ENCODE measurements at places on chromosomes 3 and 15. TPM values are rescaled to one million over a fixed set of nuclear protein-coding genes. Genes with fewer than 3 reads are reported as not detected.

The UBAP1L gene
- 1.7 TPM for total RNA-seq

The PCLAF gene
- total RNA-seq = 97.8 TPM

The ROBO2 gene
- 1.3 TPM for total RNA-seq

The LDHAL6B gene
- total RNA-seq = not detected

The FEZF2 gene
- total RNA-seq = not detected

The NCEH1 gene
- 73.0 TPM for total RNA-seq

DNA sequence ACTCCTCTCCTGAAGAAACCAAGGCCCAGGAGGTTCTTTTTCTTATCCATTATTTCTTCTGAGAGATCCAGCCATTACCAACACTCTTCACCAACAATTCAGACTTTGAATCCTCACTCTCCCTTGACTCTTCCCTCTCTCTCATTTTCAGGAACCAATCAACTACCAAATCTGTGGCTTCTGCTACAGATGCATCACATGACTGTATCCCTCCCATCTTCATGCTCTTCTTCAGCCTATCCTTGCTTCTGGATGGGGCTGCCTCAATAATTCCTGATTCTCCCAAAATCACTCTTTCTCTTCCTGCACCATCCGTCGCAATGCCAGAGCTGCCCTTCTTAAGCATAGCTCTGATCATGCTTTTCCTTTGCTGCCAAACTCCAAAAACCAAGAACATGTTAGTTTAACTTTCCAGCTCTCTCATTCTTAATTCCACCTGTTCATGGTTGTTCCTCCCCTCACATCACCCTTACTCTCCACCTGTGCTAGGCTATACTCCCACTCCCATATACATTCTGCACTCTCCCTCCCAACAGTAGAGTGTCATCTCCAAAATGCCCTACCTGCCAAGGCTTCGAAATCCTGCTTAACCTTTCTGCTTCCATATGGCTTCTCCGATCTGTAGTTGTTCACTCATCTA lies 13.5 kb downstream of the PLD1 start:
- H3K4me3 ChIP-seq = no peak overlapping the region
- H3K27ac ChIP-seq = peak overlapping the region; percentile 17
- H3K27me3 ChIP-seq = no peaks in the 10 kb centered on the region

- no peaks in the 10 kb centered on the region for H3K27me3 ChIP-seq
- no peak overlapping the region for H3K4me3 ChIP-seq
These were observed 122.9 kb upstream of the LIPC start for GRCh38 chr15:58308742-58309355.

GRCh38 chr3:82978368-82978767 lies 1216.9 kb upstream of the GBE1 start:
- H3K4me1 ChIP-seq = no peaks in the 10 kb centered on the region
- no peak overlapping the region for H3K27ac ChIP-seq
- no peaks in the 10 kb centered on the region for H3K27me3 ChIP-seq
- H3K4me3 ChIP-seq = no peak overlapping the region

- no peaks in the 10 kb centered on the region for H3K36me3 ChIP-seq
- H3K4me3 ChIP-seq = no peak overlapping the region
- peak; percentile 30 for DNase-seq
- peaks cover 2% of the 10 kb centered on the region for H3K4me1 ChIP-seq
- no peaks in the 10 kb centered on the region for H3K27me3 ChIP-seq
- no peak overlapping the region for H3K27ac ChIP-seq
These were observed 31.0 kb downstream of the POC1A start for GRCh38 chr3:52123106-52123725.

- no peaks in the 10 kb centered on the region for H3K36me3 ChIP-seq
- H3K4me1 ChIP-seq = no peaks in the 10 kb centered on the region
- no peak overlapping the region for H3K27ac ChIP-seq
These were observed 483.2 kb upstream of the SGO1 start for GRCh38 chr3:20669184-20669583.

- no peaks in the 10 kb centered on the region for H3K36me3 ChIP-seq
- no peak overlapping the region for H3K27ac ChIP-seq
- no peak overlapping the region for H3K4me3 ChIP-seq
These were observed 87.0 kb upstream of the ST8SIA2 start for GRCh38 chr15:92306663-92307062.

GRCh38 chr3:80553211-80553610 lies 785.4 kb upstream of the ROBO1 start:
- no peak overlapping the region for H3K4me3 ChIP-seq
- H3K4me1 ChIP-seq = no peaks in the 10 kb centered on the region
- no peak for DNase-seq

DNA sequence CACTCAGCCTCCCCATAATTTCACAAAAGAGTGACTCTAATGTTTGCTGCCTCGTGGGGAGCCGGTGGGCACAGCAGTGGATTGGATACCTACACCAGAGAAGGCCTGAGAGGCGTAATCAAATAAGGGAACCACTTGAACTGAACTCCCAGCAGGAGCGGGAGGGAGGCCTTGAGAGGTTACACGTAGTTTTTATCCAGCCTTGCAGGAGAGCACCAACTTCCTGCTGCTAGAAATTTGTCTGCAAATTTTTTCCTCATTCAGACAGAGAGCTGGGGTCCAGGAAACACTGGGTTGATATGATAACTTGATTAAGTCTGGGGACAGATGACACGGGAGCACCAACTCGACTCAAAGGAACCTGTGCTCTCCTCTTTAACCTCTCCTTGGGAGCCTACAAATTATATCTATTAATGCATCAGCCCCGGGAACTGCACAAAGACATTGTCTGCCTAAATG lies 69.8 kb downstream of the HES1 start:
- H3K27me3 ChIP-seq = peaks cover 13% of the 10 kb centered on the region
- H3K4me3 ChIP-seq = no peak overlapping the region

DNA sequence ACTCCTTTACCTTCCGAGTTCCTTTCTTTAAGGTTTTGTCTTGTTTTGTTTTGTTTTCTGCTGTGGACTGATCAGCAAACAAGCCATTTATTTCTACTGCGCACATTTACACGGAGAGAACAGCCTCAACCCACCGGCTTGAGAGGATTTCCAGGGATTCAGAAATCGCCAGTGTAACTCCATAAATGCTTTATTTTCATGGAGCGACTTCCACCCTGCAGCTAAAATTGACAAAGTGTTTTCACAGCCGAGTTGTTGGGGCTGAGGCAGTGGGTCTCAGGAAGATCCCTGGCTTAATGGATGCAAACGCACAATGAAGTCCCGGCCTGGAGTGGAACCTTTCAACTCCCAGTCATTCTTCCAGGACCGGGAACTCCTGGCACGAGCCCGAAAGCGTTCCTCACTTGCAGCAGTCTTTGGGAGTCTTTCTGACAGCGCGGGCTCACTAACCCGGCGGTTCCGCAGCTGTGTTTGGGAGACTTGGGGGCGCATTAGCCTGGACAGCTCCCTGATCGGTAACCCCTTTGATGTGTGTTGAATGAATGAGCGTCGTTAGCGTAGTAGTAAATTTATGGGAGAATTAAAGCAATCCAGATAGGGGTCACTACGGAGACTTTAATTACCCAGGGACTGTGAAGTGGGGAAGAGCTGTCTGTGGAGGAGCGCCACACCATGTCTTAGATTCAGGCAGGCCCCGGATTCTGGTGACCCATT lies 785 bp upstream of the MYRIP start:
- no peaks in the 10 kb centered on the region for H3K4me1 ChIP-seq
- no peaks in the 10 kb centered on the region for H3K27me3 ChIP-seq
- peak overlapping the region; percentile 50 for H3K4me3 ChIP-seq
- no peak overlapping the region for H3K27ac ChIP-seq
- no peaks in the 10 kb centered on the region for H3K36me3 ChIP-seq
- DNase-seq = no peak

DNA sequence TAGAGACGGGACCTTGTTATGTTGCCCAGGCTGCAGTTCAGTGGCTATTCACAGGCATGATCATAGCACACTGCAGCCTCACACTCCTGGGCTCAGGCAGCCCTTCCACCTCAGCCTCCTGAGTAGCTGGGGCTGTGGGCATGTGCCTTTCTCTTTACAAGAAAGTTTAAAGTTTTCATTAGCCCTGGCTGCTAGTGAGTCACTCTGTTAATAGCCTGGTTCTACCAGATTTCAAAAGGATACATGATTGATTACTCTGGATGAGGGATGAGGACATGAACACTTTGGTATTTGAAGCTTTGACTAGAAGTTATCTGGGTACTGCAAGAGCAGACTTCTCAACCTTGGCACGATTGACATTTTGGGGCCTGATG lies 95.1 kb downstream of the DHX36 start:
- H3K36me3 ChIP-seq = no peaks in the 10 kb centered on the region
- no peaks in the 10 kb centered on the region for H3K4me1 ChIP-seq
- H3K4me3 ChIP-seq = no peak overlapping the region

GRCh38 chr3:12653747-12654146 lies 10.2 kb downstream of the RAF1 start:
- no peak for DNase-seq
- no peaks in the 10 kb centered on the region for H3K36me3 ChIP-seq
- no peak overlapping the region for H3K27ac ChIP-seq
- H3K27me3 ChIP-seq = no peaks in the 10 kb centered on the region

DNA sequence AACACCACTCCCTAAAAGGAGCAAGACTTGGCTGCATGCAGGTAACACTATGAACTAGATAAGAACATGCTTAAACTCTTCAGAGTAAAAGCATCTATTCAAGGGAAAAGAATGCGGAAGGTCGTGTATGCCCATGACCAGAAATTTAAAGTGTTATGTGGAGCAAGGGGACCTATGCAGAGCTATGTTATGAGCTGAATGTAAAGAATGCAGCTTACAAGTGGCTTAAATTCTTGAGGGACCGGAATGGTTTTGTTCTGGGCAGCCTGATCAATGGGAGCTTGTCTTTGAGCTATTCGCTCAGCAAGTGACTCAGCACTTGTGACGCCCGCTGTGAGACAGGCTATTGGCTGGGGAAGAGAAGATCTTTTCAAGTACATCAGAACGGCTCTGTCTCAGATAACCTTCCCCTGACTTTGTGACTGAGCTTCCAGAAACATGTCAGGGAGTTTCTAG lies 367.5 kb upstream of the THBS1 start:
- no peak overlapping the region for H3K4me3 ChIP-seq
- no peak for DNase-seq
- no peaks in the 10 kb centered on the region for H3K36me3 ChIP-seq
- no peaks in the 10 kb centered on the region for H3K4me1 ChIP-seq
- H3K27me3 ChIP-seq = no peaks in the 10 kb centered on the region

GRCh38 chr15:80153900-80154299 lies 1.1 kb downstream of the FAH start:
- DNase-seq = no peak
- H3K4me3 ChIP-seq = peak overlapping the region; percentile 85
- H3K36me3 ChIP-seq = no peaks in the 10 kb centered on the region
- peak overlapping the region; percentile 83 for H3K27ac ChIP-seq
- peaks cover 22% of the 10 kb centered on the region for H3K4me1 ChIP-seq

DNA sequence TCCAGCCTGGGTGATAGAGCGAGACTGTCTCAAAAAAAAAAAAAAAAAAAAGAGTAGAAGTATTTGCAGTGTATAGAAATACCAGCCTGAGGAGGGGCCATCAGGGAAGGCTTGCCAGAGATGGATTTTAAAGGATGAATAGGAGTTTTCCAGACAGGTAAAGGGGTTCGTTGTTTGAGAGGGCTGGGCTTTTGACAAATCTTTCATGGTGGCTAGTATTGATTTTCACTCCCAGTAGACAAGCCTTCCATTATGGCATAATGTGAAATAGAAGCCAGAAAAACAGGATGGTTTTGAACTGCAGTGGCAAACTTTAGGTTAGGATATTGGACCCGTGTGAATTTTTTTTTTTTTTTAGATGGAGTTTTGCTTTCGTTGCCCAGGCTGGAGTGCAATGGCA lies 3.6 kb downstream of the PTPN23 start:
- H3K27ac ChIP-seq = no peak overlapping the region
- H3K4me1 ChIP-seq = peaks cover 6% of the 10 kb centered on the region
- DNase-seq = no peak
- H3K36me3 ChIP-seq = no peaks in the 10 kb centered on the region
- H3K27me3 ChIP-seq = no peaks in the 10 kb centered on the region
- H3K4me3 ChIP-seq = no peak overlapping the region

- H3K36me3 ChIP-seq = peaks cover 17% of the 10 kb centered on the region
- H3K27me3 ChIP-seq = no peaks in the 10 kb centered on the region
- no peak overlapping the region for H3K4me3 ChIP-seq
These were observed 73.8 kb downstream of the FLNB start for GRCh38 chr3:58082047-58082446.

DNA sequence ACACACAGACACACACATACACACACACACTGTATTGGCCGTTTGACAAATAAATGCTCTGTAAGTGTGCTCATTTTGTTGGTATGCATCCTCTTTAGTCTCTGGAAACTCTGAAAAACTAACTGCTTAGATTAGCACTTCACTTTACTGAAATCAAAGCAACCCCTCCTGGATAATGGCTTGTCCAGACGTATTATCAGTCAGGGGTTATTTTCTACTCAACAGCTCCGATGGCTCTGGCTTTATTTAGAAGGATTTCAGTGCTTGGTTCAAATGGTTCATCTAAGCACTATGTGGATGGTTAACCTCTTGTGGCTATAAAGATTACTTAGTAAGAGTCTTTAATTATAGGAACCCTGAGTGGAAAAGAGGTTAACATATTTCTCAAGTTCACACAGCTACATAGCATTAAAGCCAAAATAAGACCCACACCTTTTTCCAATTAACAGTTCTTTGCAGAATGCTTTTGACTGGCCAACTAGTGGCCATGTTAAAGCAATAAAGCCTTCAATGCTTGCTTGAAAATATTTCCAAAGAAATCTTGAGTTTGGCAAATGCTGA lies 516.1 kb upstream of the NAALADL2 start:
- H3K4me1 ChIP-seq = no peaks in the 10 kb centered on the region
- no peak overlapping the region for H3K27ac ChIP-seq
- H3K4me3 ChIP-seq = no peak overlapping the region

DNA sequence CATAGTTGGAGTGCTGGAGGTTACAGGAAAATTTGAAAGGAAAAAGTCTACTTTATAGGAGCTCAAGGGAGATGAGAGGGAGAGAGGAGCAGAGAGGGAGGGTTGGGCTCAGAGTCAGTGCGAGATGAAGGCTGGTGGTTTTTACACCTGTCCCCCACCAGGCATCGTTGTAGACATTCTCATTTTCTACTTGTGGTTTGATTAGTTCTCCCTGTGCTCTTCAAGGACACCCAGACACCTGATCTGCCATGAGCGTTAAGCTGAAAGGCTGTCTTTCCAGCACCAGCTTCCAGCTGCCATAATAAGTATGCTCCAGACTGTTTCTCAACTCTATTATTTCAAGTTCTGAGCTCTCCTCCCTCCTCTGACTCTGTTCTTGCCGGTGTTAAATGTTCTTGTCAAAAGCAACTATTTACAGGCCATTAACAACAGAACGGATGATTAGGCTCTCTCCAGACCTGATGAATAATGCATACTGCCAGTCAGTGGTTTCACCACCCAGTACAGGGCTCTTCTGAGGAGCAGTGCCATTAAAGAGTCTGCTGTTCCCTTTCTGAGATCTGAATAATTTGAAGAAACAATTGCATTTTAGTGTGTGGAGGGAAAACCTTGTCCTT lies 514.6 kb upstream of the MCTP2 start:
- DNase-seq = no peak
- H3K27me3 ChIP-seq = no peaks in the 10 kb centered on the region
- no peak overlapping the region for H3K27ac ChIP-seq
- no peaks in the 10 kb centered on the region for H3K4me1 ChIP-seq
- H3K36me3 ChIP-seq = no peaks in the 10 kb centered on the region
